ENCODE measurements at places on chromosomes 7 and 10.

DNA sequence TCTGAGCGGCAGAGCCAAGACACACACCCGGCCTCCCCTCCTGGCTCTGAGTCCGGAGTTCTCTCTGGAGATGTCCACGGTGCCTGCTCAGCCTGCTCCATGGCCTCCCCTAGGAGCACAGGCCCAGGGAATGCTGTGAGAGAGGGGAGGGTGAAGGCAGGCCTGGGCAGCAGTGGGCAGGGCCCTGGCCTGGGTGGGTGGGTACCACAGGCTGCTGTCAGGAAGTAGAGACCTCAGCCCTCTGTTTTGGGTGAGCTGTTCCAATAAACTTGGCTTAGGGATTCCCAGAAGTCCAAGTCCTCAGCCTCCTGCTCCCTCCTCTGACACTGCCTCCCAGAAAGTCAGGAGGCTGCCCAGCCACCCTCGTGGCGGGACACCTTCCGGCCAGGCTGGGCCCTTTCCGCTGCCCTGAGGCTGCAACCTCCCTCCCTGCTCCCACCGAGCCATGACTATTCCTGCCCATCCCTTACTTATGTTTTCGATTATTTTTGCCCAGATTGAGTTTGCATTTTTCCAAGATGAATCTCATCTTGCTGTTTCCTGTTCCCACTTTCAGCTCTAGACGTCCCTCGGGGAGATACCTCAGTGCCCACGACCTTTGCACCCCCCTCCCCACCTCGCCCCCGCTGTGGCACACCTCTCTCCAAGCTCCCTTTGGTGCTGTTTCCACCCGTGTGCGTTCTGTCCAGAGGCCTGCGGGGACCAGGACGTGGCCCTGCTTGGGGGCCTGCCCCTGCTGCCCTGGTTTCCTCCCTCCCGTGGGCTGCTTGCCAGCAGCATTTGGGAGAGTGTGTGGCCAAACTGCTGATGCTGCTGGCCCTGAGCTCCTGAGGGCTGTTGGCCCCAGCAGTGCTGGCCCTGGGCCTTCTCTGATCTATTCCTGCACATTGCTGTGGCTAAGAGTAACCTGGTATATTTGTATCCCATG lies 5.8 kb upstream of the POLM start:
- DNase-seq, result no peak

- DNase-seq, result no peak
These were observed 23.9 kb downstream of the MACC1 start for GRCh38 chr7:20193242-20193777.

- DNase-seq, result no peak
These were observed 100.6 kb downstream of the MICU1 start for GRCh38 chr10:72525277-72525676.

DNA sequence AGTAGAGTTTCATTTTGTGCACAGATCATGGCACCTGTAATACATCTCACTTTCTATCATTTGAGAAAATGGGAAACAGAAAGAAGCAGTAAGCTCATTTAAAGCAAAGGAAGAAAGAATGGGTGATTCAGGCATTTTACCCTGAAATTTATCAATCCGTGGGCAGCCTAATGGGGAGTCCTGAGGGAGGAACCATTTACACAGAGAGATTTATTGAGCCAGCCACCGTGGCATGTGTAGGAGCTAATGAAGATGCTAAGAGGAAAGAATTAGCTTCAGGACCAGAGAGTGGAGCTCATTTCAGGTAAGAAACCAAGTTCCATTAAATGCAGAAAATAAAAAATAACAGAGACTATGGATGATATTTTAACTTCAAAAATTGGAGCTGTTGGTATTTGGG lies 443.4 kb upstream of the COBL start:
- no peak for DNase-seq

DNA sequence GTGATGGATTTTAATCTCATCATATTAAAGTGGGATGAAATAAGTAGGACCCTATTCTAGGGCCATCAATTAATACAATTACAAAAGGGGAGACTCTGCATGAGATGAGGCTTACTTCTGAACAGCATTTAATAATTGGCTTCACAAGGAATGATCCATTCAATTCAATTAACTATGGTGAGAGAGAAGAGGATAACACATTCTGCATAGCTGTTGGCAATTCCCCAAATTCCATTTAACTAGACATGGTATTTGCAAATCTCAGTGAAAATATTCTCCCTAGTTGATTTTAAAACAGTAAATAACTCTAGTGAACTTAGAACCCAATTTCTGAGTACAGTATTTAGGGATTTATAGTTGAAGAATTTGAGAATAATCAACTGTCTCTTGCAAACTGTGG lies 145.3 kb downstream of the NOC3L start:
- no peak for DNase-seq

GRCh38 chr10:27743877-27744801 lies 1.5 kb downstream of the MKX start:
- DNase-seq, result peak; percentile 73

DNA sequence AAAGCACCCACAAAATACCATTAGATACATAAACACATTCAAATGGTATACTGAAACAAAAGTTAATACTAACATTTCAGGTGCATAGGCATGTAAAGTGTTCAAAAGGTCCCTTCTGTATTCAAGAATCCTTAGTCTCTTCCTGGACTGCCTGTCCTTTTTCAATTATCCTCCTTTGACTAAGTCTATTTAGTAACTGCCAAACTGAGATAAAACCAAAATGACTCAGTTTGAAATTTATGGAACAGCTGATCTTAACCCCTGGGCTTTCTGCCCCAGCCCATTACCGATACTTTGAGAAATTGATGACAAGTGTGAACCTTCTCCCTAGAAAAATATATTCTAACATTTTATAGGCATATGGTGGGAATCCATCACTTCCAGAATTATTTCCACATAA lies 5.4 kb downstream of the EPC1 start:
- no peak for DNase-seq

GRCh38 chr10:74683067-74683466 lies 143.3 kb upstream of the KAT6B start:
- no peak for DNase-seq

DNA sequence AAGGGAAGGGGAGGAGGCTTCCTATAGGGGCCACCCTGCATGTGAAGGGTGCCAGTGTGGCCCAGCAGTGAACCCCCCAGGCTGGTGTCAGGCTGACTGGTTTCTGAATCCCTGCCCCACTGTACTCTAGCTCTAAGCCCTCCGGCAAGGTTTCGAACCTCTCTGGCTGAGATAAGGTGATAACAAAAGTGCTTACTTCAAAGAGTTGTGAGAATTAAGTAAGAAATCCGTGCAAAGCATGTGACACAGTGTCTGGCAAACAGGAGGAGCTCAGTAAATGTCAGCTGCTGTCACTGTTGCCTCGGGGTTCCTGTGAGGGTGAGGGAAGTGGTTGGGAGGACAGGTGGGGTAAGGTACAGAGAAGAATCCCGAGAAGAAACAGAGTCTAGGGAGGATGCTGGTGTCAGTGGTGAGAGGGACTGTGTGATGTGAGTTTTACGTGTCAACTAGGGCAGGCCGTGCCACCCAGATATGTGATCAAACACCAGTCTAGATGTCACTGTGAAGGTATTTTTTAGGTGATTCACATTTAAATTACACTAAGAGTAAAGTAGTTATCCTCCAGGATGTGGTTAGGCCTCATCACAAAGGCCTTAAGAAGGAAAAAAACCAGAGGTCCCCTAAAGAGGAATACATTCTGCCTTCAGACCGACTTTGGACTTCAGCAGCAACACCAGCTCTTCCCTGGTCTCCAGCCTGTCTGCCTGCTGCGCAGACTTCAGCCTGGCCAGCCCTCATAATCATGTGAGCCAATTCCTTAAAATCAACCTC lies 64.4 kb downstream of the BPGM start:
- no peak for DNase-seq

DNA sequence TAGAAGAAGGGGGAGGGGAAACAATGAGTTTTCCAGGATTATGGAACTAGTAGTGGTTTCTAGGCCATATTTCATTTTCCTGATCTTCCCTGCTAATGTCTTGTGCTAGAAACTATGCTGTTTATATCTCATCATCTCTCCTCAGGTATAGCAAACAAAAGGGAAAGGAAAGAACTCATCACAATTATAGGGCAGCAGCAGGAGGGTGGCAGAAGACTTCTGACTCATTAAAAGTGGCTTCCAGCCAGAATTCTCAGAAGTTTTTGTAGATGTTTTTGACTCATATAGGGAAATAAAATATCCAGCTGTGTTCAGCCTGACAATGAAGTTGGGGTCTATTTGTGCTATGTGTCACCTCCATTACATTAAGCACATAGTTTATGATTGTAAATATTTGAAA lies 6.5 kb downstream of the AHR start:
- DNase-seq, result no peak

DNA sequence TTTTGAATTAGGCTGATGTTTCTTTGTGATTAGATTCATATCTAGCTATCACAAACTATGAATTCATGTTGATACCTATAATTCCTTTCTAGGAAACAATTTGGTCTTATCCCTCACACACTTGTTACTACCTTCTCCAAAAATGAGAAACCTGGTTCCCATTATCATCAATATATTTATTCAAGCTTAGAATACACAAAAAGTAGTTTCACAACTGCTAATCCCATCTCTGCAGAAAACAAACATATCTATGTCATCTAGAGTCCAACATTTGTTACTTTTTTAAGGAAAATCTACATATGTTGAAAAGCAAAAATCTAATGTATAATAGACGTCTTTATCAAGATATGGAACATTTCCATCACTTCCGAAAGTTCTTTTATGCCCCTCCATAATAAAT lies 110.4 kb downstream of the MICU1 start:
- no peak for DNase-seq

- DNase-seq, result no peak
These were observed 10.9 kb downstream of the GPR141 start for GRCh38 chr7:37694208-37695094.

GRCh38 chr10:124262971-124263370 lies 155.8 kb downstream of the OAT start:
- no peak for DNase-seq

DNA sequence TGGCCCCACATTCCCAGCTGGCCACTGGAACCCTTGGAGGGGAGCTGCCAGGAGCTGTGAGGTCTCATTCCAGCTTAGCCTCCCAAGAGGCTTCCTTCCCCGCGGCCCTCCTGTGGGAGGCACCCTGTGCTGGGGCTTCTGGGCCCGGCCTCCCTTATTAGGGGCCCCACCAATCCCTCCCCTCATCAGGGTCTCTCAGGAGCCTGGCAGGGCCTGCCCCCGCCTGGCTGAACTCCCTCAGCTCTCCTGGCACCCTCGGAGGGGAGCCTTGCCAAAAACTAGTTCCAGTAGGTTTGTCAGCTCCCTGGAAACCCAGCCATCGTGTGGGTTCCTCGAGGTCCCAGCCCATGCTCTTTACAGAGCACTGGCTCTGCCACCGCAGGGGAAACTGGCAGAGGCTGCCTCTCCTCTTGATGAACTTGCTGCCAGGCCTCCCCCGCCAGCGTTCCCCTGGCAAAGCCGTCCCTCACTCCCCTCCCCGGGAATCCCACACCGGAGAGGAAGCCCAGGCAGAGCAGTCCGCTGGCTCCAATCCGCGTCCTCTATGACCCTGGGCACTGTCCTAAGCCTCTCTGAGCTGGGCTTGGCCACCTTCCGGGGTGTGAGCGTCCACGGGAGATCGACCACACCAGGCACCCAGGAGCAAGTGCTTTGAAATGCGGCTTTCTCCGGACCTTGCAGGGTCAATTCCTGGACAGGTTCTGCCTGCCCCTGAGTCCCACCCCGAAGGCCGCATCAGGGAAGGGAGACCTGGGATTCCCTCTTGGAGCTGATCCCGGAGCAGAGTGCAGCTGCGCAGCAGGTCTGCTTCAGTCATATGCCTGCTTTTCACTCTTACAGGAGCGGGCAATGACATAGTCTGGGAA lies 139.8 kb downstream of the ARHGAP22 start:
- DNase-seq, result no peak

DNA sequence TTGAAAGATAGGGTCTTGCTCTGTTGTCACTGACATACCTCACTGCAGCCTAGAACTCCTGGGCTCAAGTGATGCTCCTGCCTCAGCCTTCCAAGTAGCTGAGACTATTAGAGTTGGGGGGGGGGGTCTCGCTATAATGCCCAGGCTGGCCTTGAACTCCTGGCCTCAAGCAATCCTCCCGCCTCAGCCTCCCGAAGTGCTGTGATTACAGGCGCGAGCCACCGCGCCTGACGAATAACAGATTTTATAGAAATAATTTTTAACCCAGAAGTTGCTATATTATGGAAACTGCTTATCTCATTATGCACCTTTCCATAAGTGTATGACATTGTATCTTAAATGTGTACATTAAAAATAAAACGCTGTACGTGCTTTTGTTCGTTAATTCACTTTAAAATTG lies 846 bp downstream of the ANKRD26 start:
- DNase-seq, result no peak

- DNase-seq, result no peak
These were observed 143.9 kb downstream of the HIBADH start for GRCh38 chr7:27518561-27519350.

DNA sequence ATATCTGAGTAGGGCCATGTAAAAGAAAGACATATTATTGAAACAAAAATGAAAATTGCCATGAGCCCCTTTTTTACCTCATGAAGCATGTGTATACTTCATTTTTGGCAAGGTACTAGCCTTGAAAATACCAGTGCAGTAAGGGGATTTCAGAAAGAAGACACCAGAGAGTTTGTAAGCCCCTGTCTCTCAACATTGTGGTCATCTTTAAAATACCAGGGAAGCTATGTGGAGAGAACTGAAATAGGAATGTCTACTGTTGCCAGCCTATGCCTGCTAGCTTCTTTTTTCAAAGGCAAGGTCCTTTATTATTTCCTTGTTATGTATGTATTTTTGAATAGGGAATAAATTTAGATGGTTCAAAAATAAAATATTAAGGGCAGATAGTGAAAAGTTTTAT lies 57.8 kb downstream of the CASD1 start:
- no peak for DNase-seq

DNA sequence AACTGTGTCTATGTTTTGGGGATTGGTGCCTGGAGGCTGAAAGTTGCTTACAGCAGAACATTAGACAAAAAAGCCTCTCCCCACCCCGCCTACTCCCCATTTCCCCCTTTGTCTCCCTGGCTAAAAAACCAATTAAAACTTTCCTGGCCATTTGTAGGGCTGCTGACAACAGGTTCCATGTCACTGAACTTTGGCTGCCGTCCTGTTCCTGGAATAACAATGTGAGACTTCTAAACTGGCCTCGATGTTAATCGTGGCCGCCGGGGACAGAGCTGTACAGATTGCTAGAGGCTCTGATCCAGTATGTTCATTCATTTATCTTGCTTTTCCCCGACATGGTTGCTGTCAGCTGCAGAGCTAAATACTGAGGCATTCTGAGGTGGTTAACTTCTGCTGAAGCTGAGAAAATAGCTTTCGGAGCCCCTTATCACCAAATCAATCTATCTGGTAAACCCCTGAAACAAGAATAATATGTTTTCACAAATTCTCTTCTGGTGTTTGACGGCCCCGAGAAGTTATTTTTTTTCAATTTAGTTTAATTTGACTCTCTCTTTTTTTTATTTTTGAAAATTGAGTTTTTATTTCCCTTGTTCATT lies 271.6 kb downstream of the GFRA1 start:
- no peak for DNase-seq

DNA sequence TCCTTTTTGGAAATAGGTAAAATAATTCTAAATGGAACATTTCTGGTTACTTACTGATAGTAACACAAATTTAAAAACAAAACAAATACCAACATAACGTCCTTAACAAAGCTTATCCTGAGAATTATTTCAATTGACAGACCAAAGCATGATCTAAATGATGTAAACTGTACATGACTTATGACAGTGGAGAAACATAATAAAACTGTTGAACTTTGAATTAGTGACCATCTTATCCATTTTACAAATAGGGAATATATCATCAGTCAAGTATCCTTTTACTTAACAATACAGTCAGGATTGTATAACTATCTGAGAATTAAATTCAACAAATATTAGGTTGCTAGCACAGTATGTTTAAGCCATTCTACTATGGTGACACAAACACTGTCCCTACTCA lies 2.4 kb downstream of the IPMK start:
- no peak for DNase-seq

GRCh38 chr10:114131094-114131493 lies 42.9 kb downstream of the CCDC186 start:
- DNase-seq, result no peak

All from H1 (cell line).